CD4-positive, alpha-beta T cell treated with Interleukin-21 for 1 hour (primary cell): ENCODE measurements at places on chromosomes 2 and 18.

- no peak for DNase-seq
These were observed 435 bp downstream of the RNF181 start for GRCh38 chr2:85596026-85596333.

DNA sequence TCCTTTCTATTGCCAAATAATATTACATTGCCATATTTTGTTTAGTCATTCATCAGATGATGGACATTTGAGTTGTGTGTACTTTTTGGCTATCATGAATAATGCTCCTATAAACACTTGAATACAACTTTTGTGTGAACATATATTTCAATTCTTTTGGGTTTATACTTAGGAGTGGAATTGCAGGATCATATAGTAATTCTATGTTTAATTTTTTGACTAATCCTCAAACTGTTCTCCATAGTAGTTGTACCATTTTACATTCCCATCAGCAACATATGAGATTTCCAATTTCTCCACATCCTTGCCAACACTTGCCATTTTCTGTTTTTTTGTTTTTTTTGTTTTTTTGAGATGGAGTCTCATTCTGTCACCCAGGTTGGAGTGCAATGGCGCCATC, 87.2 kb downstream of the B3GNT2 start:
- no peak for DNase-seq

DNA sequence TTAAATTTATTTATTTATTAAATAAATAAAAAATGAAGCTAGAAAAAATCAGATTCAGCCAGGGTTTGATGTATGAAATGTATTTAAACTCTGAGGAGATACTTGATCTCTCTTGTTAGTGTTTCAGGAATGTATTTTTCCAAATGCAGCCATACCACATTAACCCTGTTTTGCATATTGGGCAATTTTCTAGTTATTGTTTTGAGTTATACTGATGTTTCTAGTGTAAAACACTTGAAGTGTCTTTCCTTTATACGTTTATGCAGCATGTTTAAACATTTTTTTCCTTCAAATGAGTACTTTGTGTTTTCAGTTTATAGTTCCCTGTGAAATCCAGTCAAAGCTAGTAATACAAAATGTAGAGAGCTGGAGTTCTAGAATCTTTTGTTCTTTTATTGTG, 69.9 kb downstream of the WDR7 start:
- no peak for DNase-seq

GRCh38 chr2:189683348-189683747, 8.9 kb downstream of the ANKAR start:
- no peak for DNase-seq

DNA sequence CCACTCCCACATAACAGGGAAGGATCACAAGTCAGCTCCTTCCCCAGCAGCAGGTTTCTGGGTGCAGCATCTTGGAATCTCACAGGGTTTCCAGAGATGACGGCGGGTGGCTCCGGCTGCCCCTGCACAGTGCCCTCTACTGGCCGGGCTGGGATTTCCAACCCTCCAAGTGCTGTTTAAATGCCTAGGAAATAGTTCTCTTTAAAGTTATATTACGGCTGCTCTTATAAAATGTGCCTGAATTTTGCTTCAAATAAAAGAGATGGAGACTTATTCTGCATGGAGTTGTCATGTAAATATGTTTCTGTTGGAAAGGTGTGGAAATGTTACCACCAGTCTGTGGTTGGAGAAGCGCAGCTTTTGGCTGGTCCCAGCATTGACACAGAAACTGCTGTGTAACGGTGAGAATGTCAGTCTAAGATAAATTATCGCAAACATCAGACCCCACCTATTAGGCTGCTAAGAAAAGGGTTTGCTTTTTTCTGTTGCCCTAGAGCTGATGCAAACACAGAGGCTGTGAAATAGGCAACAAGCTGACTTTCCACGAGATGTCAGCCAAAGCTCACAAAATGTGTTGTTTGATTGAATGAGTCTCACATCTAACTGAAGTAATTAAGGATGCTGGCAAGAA, 3.3 kb upstream of the HJURP start:
- peak; percentile 53 for DNase-seq

DNA sequence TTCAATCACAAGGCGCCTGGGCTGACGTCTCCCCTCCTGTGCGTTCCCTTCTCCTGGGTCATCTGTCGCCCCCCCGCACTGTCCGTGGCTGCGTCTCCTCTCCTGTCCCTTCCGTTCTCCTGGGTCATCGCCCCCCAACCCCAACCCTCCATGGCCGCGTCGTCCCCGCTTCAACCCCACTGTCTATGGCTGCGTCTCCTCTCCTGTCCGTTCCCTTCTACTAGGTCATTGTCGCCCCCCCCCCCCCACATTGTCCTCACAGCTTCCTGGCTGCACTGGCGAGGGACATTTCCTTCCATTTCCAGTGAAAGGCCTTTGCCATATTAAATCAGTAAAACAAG, 118.9 kb downstream of the TMEM18 start:
- no peak for DNase-seq

DNA sequence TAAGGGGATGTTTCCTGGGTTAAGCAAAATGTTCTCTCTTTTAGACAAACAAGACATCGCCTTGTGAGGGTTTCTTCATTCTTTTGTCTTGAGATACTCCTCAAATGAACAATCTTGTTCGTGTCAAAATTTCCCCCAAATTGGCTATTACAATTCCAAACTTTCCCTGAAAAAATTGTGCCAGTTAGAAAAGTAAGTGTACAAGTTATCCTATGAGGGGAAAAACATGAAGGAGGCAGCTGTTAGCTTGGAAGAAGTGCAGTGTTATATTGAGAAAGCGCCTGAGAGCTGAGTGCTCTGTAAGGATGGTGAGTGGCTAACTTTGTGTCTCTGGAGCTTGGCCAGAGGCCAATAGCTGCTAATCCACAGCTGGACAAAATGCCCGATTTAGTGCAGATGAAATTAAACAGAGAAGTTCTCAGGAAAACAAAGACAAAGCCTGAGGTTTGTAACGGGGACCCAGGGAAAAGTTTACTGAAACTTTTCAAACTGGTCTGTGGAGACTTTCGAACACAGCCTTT, 14.1 kb upstream of the PLEKHH2 start:
- DNase-seq: no peak

DNA sequence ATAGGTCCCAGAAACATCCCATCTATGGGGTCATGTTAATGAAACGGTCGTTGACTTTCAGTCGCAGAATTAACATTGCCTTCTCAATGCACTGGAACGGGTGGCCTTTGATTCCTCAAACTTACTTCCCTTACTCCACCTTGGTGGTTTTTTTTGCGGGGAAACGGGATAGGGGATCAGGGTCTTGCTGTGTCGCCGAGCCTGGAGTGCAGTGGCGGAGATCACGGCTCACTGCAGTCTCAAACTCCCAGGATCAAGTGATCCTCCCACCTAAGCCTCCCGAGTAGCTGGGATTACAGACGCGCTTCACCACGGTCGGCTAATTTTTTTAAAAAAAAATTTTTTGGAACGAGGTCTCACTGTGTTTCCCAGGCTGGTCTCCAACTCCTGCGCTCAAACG, 754 bp downstream of the ATG16L1 start:
- DNase-seq: no peak

- no peak for DNase-seq
These were observed 179.9 kb upstream of the FN1 start for GRCh38 chr2:215615803-215616174.

GRCh38 chr18:49879271-49879580, 65.9 kb upstream of the ACAA2 start:
- no peak for DNase-seq

- DNase-seq: no peak
These were observed 4.7 kb upstream of the ECEL1 start for GRCh38 chr2:232492236-232492848.

DNA sequence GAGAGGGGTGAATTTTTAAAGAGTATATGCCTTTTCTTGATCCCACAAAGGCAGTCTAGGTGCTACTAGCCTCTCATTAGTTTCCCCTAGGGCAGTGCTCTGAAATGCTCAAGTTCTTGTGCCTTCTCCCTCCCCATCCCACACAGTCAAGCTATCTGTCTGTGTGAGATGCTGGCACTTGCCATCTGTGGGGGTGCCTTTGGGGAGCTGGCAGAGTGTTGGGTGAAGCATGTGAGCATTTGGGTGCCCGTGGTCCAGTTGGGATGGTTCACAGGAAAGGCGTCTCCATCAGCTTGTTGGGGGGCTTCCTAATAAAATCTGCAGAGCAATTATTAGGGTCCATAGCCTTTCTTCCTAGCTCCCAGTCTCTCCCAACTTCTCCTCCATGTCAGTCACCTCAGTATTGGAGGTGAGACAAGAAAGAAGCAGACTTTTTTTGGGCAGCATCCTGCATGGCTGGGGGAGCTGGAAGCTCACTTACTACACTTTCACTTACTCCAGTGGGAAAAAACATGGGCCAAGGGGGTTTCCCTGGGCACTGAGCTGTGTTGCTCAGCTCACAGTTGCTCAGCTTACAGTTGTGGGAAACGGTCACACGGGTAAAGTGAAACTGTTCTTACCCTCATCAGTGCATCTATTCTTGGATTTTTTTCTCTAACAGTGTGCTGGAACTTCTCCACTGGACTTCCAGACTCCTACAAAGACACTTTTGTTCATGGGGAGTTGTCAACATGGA, 29.3 kb downstream of the COLEC11 start:
- DNase-seq: no peak

DNA sequence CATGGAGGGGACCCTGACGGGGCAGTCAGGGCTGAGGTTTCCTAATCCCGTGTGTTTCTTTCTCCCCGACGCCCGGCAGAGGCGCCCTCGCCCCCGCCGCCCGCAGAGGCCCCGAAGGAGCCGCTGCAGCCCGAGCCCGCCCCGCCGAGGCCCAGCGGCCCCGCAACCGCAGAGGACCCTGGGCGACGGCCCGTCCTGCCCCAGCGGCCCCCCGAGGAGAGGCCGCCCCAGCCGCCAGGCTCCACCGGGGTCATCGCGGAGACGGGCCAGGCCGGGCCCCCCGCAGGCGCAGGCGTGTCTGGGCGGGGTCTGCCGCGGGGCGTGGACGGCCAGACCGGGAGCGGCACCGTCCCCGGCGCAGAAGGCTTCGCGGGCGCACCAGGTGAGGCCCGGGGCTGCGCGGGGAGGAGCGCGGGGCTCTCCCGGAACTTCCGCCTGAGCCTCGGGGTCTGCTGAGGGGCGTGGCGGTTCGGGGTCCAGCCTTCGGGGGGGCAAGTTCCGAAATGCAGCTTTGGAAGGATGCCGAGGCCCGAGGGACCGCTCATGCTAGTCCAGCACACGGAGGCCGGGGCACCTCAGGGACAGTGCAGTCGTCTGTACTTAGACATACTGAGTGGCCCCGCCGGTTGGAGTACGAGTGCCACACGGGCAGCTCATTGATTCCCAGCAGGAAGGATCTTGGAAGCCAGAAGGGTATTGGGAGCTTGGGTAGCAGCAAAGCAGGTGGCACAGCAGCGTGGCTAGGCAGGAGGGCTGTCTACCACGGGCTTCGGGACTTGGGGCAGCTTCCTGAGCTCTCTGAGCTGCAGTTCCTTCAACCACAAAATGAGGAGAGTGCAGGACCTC, 60.1 kb downstream of the EMILIN2 start:
- peak; percentile 54 for DNase-seq
